ENCODE measurements at places on chromosomes 1 and 21.

DNA sequence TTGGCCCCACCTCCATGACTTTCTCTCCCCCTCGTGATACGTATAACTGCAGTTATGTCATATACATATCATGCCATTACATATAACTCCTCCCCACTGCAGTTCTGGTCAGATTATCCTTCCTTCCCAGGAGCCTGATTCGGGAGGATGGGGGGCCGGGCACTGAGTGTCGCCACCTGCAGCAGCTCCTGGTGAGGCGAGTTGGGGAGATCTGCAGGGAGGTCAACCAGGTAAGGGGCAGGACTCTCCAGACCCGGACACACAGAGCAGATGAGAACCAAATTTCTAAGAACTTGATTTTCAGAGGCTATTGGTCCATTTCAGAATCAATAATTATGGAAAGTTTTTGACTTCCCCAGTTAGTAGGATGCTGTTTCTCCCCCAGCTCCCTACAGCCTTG is 19.5 kb downstream of the HYI start:
- DNase-seq: no peak

- peak; percentile 80 for DNase-seq
Measured at GRCh38 chr1:223718850-223719249, 6.5 kb downstream of the CAPN2 start.

GRCh38 chr1:168728473-168729404 is at the start of gene DPT:
DPT (minus strand) TSS chr1:168729206; CDS start chr1:168729174, 32 bp downstream.
- DNase-seq: no peak

- DNase-seq: no peak
Measured at GRCh38 chr1:51170342-51170741, 65.7 kb upstream of the RNF11 start.

DNA sequence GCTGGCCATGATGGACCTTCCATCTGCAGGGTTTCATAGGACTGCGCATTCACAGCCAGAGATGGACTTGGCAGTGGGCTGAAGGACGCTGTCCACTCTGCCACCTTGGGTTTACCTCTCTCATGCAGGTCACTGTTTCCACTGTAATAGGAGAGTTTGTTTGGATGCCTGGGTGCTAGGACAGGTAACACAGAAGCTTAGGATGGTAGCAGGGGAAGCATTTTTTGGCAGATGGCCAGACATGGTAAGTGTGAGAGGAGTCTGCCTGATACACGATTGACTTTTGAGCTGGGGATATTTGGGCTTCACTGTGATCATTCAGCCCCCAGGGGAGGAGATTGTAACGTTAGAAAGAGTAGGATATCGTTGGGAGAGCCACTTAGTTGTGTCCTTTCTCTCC is 11.8 kb downstream of the PSEN2 start:
- no peak for DNase-seq

- no peak for DNase-seq
Measured at GRCh38 chr1:221308534-221309511, 429.6 kb downstream of the HLX start.

- no peak for DNase-seq
Measured at GRCh38 chr1:153770797-153771196, 4.4 kb upstream of the SLC27A3 start.

GRCh38 chr1:76080552-76081079 is 6.1 kb downstream of the ST6GALNAC3 start:
- no peak for DNase-seq

DNA sequence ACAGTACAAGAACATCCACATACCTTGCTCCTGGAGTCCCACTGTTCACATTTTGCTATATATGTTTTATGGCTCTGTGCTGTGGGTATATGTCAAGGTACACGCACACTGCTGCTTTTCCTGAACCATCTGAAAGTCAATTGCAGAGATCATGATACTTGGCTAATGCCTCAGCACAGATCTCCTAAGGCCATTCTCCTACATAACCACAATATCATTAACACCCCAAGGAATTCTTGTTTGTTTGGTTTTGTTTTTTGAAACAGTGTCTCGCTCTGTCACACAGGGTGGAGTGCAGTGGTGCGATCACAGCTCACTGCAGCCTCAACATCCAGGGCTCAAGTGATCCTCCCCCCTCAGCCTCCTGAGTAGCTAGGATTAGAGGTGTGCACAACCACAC is 16.0 kb downstream of the CTNNBIP1 start:
- no peak for DNase-seq

GRCh38 chr1:119937198-119937597 is 40.9 kb upstream of the ADAM30 start:
- no peak for DNase-seq

- no peak for DNase-seq
Measured at GRCh38 chr1:84988588-84988987, 8.3 kb downstream of the MCOLN2 start.

DNA sequence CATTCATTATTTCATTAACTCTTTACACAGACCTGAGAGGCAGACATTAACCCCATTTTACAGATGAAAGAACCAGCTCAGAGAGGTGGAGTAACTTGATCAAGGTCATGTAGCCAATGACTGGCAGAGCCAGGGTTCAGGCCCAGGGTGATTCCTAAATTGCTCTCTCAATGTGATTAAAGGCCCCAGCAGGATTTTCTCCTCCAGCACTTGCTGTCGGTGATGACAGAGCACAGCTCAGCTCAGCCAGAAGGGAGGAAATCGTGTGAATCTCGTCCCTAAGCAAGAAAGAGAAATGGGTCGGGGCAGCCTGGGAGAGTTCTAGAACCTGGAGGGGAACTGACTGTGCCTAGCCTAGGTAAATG is 19.5 kb upstream of the RNF19B start:
- no peak for DNase-seq
